OCI-M1 (cell line): ENCODE measurements at places on chromosomes 16 and 17.

DNA sequence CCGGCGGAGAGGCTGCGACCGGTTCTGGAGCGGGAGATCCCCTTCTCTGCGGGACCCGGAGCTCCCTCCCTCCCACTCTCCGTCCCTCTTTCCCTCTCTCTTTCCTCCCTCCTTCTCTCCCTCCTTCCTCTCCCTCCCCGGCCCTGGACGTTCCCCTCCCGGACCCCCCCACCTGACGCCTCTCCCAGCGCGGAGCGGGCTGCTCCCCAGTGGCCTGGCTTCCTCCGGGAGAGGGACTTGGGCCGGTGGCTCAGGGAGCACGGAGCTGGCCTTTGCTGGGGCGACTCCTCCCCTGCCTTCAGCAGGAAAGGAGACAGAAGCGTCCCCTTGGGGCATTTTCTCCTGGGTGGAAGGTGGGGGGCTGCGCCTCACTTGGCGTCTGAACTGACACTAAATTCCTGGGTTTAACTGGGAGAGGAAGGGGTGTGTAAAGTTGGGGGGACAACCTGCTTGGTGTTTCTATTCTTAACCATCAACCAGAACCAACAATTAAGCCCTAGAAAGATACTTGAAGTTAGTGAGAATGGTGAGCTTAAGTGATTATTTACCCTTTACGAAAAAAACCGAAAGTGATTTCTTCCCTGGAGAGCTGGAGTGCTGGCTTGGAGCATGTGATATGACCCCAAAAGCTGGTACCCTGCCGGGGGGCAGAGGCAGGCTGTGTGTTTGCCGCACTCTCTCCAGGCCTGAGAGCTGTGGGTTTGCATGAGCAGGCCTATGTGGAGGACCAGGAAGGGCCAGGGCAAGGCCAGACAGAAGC is 775 bp downstream of the SPIRE2 start:
- DNase-seq, result no peak

DNA sequence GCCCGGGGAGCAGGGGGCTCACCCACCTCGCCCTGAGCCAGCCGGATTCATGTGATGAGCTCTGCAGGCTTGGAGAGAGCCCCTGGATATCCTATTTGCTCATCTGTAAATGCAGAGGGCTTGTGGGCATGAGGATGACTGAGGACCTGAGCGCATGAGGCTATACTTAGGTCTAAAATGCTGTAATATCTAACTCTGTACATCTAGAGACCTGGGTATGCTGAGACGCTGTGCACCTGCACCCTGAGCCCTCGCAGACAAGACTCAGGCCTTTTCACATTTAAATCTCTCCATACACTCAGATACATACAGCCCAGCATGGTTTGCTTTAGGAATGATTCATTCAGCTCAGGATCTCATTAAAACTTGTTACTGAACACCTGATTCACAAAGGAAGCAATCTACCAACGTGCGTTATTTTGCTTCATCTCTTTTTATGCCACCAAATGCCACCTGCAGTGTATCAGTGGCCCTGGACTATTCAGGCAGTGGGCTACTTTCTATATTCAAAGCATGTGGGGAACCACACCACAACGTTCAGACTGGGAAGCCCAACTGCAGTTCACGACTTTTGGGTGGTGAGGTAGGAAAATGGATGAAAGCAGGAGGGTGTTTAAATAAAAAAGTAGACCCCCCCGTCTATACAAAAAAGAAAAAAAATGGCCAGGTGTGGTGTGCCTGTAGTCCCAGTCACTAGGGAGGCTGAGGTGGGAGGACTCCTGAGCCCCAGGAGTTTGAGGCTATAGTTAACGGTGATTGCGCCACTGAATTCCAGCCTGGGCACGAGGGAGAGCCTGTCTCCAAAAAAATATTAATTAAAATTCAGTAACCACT is 12.0 kb downstream of the USP7 start:
- DNase-seq, result no peak

- DNase-seq, result no peak
These were observed 206.5 kb upstream of the CDH5 start for GRCh38 chr16:66159987-66160386.

- DNase-seq, result peak; percentile 95
These were observed at the start of gene CDR2L for GRCh38 chr17:74987418-74987908. TSS of gene CDR2L (plus strand) at chr17:74987632. CDS start at chr17:74988044, 412 bp downstream.

DNA sequence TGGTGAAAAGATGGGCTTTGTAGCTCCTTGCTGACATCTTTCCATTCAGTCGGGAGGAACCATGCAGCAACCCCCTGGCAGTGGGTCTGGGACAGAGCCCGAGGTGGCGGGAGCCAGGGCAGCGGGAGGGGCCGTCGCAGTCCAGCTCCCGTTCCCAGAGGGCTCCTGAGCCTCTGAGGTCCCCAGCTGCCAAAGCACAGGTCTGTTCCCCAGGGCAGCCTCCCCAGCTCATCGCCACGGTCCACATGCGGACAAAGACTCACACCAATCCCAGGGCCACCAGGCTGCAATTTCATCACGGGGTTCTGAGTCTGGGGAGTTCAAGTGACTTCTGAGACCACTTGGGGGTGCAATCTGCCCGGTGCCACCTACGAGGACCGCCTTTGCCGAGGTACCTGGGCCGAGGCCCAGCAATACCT is 196.0 kb downstream of the RBFOX3 start:
- DNase-seq, result no peak

GRCh38 chr16:19486051-19486450 is 35.8 kb downstream of the GDE1 start:
- no peak for DNase-seq

GRCh38 chr16:1690810-1691209 is 12.7 kb downstream of the JPT2 start:
- no peak for DNase-seq

GRCh38 chr16:12268606-12269005 is 292.1 kb downstream of the SNX29 start:
- no peak for DNase-seq

DNA sequence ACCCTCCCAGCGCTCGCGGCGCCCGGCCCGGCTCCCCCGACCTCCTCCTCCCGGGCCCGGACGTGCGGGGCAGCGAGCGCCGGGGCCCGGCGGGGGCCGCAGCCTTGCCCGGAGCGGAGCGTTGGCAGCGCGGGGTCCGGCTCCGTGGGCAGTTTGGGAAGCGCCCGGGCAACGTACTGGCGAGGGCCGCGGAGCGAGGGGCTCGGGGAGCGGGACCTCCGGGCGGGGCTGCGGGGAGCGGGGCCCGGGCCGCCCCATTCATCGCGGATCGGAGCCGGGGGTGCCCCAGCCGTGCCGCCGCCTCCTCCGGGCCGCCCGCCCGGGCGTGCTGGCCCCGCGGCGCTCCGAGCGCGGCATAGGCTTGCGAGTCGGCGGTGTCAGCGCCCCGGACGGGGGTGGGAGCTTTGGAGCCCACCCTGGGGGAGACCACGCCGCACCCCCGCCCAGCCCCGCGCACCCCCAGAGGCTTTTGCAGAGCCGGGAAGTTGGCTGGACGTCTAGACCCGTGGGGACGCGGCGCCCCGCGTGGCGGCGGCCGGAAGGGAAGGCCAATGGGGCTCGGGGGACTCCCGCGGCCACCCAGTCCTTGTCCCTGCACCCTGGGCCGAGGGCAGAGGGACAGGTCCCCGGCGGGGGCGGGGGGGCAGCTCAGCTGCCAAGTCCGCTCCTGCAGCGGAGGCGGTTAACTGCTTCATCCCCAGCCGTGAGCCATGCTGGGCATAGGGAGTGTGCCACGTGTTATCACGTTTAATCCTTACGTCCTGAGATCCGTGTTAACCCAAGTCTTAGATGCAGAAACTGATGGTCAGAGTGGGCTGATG is 852 bp downstream of the ZNF469 start:
- DNase-seq, result no peak

- DNase-seq, result no peak
These were observed 215.0 kb upstream of the ZFHX3 start for GRCh38 chr16:73262931-73263330.

DNA sequence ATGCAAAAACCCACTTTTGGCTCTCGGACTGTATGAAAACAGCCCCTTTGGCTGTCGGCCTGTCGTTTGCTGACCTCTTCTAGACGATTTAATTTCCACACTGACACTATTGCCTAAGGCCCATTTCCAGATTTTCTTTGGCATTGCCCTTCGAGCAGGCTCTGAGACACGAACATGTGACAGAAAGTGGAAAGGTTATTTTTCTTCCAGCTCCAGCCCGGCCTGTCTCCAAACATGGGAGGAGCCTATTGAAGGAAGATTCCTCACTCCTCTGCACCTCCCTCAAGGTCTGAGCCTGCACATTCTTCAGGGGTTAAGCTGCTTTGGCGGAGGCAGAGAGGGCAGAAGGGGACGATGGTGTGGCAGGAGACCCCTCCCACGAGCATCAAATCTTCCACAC is 85.9 kb upstream of the FOXF1 start:
- DNase-seq, result no peak

DNA sequence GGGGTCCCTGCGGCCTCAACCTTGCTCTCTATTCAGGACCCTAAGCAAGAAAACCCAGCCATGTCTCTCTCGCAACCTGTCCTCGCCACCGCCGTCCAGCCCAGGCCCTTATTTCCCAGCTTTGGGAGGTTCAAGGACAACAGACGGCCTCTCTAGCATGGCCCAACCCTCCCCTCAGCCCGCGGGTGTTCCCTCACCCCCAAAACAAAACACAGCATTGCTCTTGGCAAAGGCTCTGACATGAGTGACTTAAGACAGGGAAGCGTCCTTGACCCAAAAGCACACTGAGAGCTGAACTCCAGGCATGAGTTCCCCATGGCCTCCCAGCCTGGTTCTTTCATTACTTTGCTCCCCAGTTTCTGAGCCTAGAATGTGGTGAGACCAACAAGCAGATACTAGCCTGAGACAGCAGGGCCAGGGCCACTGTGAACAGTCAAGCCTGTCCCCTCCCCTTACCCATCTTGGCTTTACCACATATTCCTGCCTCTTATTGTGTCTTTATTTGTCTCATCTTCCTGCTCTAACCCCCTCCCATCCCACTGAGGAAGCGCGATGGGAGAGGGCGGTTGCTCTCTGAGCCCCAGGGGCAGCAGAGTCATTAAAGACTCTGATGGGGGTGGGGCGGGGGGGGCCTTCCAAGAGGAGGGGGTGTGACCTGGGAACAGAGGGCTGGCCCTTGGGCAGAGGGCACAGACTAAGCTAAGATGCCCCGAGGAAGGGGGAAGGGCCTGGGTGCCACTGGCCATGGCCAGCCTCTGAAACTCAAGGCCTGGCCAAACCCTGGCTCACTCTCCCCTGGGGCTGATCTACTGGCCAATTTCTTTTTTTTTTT is 11.8 kb downstream of the SREBF1 start:
- DNase-seq, result peak; percentile 54

- DNase-seq, result peak; percentile 14
These were observed 1.3 kb upstream of the CDK5R1 start for GRCh38 chr17:32485261-32486110.

DNA sequence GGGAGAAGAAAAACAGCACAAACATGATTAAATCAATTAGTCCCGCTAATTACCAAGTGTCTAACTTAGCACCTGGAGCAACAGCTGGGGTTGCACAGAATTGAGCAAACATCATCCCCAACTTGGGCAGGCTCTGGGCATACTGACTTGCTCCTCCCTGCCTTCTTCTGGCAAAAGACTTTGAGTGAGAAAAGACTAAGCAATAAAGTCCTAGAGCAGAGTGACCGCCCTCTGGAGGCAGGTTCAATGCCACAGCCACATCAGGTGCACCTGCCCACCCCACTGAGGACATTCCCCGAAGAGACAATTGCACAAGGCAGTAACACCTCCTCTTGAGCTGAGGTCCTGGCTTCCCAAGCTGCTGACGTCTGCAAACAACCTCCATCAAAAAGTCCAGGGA is 358.3 kb downstream of the SOX9 start:
- no peak for DNase-seq

- DNase-seq, result peak; percentile 97
These were observed 893 bp downstream of the POLR3E start for GRCh38 chr16:22297871-22298733.

- DNase-seq, result no peak
These were observed 41.2 kb downstream of the TTC19 start for GRCh38 chr17:16040710-16041251.

GRCh38 chr17:17987901-17988300 is 15.2 kb downstream of the DRC3 start:
- DNase-seq, result no peak

GRCh38 chr17:65374966-65375365 is 186.5 kb downstream of the AXIN2 start:
- DNase-seq, result no peak

DNA sequence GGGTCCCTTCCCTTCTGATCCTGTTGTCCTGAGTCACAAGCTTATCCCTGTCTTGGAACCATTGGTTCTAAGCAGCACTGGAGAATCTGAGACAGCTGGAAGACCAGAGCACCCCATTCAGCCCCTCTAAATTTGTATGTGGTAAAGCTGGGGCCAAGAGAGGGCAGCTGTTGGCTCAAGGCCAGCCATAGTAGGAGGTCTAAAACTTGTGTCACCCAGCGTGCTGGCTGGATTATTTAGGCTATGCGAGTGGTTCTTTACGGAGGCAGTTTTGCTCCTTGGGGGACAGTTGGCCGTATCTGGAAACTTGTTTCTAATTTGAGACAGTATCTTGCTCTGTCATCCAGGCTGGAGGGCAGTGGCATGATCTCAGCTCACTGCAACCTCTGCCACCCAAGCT is 69.6 kb upstream of the GSE1 start:
- DNase-seq, result no peak
